ENCODE measurements at places on chromosomes 11 and 22.

DNA sequence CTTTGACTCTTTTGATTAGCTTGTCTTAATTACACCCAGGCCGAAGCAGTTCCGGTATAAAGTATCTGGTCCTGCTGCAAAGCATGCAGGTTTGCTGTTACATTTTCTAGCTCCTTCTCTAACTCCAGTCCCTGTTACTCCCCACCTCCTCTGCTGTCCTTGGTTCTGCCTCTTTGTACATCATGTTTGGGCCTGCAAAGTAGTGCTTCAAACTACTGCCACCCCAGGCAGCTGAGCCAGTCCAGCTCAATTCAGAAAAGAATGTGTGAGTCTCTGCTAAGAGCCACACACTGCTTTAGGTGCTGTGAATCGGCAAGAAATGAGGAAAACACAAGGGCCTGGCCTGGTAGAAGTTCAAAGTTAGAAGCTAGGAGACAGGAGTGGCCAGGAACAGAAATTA, 136.0 kb downstream of the SERGEF start:
- no peak for DNase-seq

GRCh38 chr11:4491878-4492606, 9.6 kb downstream of the OR52K1 start:
- no peak for DNase-seq

GRCh38 chr11:69511358-69512055, 30.0 kb downstream of the LINC01488 start:
- DNase-seq = no peak

DNA sequence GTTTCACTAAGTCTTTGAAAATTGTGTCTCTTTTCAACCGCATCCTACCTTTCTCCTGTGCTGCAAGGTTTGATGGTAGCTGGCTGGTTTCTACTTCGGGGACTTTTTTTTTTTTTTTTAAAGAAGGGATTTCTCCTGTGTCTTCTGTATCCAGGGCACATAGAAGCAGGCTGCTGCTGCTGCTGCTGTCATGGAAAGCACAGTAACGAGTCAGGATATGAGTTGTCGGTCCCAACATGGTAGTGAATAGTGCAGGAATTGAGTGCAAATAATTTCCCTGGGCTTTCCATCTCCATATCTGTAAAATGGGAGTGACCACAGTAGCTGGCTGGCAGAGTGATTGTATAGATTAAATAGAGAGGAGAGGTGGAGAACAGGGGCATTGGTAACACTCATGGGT, 118.3 kb upstream of the NAV2 start:
- DNase-seq = no peak

DNA sequence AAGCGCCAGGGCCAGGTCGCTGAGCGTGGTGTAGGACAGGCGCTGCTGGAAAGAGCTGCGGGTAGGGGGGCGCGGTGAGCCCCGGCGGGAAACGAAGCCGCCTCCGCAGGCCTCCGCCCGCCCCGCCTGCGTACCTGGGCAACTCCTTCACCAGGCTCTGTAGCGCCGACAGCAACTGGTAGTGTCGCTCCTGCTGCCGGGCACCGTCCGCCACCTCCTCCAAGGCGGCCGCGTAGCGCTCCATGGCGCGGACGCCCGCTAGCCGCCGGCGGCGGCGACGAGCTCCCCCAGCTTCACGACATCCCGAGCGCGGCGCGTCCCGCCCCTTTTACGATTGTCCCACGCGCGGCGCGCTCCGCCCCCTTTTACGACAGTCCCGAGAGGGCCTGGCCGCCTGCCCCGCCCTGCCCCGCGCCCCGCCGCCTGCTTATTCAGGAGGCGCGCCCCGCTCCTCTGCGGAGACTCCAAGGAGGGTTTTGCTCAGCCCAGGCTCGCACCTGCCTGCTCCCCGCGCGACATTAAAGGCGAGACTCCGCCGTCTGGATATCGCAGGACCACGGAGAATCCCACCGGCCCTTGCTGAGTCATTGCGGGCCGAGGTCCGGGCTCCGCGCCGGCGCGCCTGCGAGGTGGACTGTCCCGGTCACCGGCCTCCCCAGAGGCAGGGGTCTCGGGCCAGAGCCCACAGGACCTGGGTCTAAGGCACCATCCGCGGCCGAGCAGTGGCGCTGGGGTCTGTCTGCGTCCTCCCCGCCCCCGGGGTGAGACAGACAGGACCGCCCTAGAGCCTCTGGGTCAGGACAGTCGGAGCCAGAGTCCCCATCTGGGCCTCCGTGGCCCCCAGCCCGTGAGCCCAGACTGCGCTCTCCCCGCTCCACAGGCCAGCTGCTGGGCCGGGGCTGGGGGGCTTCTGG, at the start of gene DGCR6L:
DGCR6L (minus strand) TSS at position 316 of the 914 bp plus-strand sequence; CDS start at position 244, 72 bp downstream.
- DNase-seq = peak; percentile 84

- no peak for DNase-seq
Observed at GRCh38 chr11:115135936-115136335, 368.3 kb downstream of the CADM1 start.

- no peak for DNase-seq
Observed at GRCh38 chr11:106242718-106243415, 165.4 kb downstream of the AASDHPPT start.

DNA sequence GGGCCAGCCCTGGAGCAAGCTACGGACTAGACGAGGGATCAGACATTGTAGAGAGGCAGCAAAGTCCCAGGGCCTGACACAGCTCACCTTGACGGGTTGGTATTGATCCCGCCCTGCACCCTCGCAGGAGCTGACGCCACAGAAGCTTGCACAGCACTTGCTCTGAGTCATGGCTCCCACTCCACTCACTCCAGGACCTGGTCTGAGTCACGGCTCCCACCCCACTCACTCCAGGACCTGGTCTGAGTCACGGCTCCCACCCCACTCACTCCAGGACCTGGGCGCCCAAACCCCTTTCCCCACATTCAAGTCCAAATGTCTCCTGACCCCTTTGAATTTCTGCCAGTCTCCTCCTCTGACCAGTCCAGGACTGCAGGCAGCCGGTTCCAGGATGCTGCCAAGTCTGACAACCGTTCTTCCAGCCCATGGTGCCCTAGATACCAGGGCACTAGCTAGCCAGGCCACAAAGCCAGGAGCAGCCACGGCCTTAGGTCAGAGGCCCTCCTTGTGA, 6.0 kb upstream of the PNPLA5 start:
- no peak for DNase-seq

GRCh38 chr22:43266076-43266475, 77.1 kb downstream of the SCUBE1 start:
- DNase-seq = no peak

DNA sequence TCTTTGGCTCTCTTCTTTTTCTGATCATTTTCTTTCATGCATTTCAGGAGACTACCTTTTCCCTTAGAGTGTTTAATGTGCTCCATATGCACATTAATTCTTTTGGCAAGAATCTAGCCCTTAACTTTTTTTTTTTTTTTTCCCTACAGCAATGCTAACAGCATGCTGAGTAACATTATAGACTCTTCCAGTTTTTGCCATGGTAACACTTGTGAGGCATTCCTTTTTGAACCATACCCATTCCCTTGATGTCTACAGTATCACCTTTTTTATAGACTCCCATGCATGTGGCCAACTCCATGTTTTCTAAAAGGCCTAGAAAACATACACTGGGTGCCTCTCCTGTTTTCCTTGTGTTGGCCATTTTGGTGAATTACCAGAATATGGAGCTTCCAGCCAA, 2.9 kb upstream of the MRPL17 start:
- no peak for DNase-seq

- no peak for DNase-seq
Observed at GRCh38 chr11:14308114-14308896, 50.7 kb downstream of the RRAS2 start.

- DNase-seq = no peak
Observed at GRCh38 chr11:1040428-1041148, 4.1 kb upstream of the MUC6 start.

- DNase-seq = no peak
Observed at GRCh38 chr11:27926486-27926885, 181.5 kb downstream of the KIF18A start.

DNA sequence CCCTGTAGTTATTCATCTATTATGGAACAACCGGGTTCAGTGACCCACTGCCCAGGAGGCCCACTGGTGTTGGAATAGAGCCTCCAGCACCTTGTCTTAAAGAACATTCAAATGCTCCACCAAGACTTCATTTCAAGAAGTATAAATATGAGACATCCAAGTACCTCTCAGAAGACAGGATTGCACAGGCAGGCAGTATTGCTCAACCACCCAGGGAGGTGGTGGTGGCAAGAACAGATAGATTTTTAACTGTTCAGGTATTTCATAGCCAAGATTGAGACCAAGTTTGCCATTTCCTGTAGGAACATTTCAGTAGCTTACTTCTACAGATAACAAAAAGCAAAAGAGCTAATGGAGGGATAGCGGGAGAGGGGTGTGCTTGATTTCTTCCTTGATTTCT, 78.7 kb downstream of the COMMD9 start:
- DNase-seq = no peak

DNA sequence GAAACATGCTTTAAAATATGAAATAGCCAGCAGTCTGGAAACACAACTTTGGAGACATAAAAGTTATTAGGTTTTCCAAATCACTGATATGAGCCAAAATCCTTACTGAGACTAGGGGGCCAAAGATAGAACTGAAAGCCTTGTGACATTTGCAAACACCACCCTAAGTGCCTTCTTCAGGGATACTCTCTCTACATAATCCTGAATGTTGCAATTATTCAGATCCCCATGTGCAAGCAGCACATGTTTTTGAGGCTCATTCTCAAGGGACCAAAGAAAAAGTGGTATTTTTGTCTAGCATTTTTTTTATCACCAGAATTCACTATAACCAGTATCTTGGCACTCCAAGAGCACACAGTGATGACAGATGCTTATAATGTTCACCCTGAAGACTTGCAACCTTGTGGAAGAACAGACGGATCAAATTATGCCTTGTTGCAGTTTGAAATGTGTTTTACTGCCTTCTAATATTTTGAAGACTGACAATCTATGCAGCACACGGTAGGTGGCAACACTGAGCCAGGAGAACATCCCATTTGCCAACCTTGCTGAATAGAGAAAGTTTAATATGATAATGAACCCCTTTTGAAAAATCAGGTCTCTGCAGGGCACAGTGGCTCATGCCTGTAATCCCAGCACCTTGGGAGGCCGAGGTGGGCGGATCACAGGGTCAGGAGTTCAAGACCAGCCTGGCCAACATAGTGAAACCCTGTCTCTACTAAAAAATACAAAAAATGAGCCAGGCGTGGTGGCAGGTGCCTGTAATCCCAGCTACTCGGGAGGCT, 78.5 kb downstream of the PLEKHA7 start:
- no peak for DNase-seq

- no peak for DNase-seq
Observed at GRCh38 chr11:84899740-84900139, 727.4 kb downstream of the DLG2 start.

DNA sequence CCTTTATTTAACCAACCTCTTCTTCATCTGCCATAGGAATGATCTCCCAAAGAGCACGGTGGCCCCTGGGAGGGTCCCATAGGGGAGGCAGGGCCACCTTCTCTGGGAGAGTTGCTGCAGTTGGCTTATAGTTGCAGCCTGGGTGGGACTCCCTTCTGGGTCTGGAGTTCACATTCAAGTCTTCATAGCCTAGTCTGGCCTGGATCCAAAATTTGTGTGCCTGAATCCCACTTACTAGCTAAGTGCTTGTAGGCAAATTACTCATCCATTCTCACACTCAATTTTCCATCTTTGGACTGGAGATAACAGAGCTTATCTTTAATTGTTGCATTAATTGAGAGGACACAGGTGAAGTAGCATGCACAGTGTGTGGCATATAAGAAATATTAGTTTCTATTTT, 163.6 kb downstream of the GRIK4 start:
- no peak for DNase-seq

DNA sequence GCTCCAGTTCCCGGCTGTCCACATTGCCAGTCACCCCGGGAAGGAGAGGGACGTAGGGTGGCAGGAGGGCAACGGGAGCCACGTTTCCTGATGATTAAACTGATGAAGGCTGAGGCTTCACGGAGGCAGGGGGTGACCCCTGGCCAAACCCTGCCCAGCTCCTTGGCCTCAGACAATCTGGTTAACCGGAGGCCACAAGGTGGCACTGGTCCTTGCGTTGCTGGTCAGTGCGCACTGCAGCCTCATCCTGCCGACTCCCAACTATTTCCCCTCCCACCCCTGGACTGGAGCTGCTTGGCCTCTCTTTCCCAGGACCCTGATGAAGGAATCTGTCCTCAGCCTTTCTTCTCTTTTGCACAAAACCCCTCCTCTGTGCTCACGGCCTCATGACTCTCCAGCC, 75.3 kb downstream of the PDE2A start:
- DNase-seq = no peak

- peak; percentile 46 for DNase-seq
Observed at GRCh38 chr11:131694526-131695424, 324.4 kb downstream of the NTM start.

- DNase-seq = peak; percentile 54
Observed at GRCh38 chr11:98155696-98156095, 865.1 kb upstream of the CNTN5 start.

GRCh38 chr22:47133061-47133969, 370.9 kb downstream of the TBC1D22A start:
- no peak for DNase-seq

DNA sequence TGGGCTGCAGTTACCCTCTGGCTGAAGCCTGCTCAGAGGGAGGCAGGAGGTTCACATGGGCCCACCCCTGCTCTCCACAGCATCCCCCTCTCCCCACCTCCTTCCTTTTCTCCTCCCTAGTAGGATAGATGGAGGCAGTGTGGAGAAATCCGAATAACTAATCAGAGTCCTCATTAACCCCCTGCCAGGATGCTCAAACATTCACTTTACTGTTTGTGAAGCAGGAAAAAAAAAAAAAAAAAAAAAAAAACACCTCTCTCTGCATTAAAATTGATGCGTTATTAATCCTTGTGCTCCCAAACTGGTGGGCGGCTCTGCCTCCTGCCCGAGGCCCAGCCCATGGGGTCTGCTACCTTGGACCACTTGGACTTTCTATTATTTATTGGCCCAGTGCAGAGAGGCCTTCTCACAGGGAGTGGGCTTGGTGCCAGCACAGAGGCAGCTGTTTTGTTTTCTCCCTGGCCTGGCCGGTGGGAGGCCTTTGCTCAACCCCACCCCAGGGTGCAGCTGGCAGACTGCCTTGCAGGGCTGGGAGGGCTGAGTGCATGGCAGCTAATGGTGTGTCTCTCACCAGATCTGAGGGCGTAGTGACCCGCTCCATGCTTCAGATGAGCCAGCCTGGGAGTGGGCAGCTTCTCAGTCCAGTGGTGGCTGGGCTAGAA, 150.7 kb downstream of the PKNOX2 start:
- peak; percentile 45 for DNase-seq

GRCh38 chr11:29634244-29634643, 382.6 kb downstream of the KCNA4 start:
- DNase-seq = no peak

DNA sequence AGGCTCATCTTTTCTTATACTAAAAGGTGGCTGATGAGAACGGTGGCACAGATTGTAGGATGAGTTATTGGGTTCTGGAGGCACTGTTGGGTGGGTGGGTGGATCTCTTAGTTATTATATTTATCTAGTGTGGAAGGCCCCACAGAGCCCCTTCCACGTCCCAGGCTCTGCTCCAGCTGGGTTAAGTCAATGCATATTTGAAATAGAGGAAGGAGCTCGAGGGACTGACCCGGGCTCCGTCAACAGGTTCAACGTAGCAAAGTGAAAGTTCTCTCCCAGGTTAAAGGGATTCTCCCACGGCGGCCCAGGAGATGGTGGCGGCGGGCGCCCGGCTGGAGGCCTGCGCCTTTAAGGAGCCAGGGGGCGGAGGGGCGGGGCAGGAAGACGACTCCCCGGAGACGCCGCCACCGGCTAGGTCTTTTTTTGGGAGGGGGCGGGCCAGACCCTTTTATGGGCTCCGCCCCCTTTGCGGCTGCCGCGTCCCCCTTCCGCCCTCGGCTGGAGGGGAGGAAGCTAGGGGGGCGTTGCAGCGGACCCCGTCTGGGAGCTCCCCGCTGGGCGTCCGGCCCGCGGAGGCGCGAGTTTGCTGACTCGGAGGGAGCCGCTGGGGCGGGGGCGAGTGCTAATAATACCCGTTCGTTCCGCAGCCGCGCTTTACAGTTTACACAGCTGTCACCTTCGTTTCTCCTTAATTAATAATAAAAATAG, 1.5 kb upstream of the INPPL1 start:
- peak; percentile 96 for DNase-seq

All from SHP77 (cell line).